ENCODE measurements at places on chromosomes 1 and 21.

DNA sequence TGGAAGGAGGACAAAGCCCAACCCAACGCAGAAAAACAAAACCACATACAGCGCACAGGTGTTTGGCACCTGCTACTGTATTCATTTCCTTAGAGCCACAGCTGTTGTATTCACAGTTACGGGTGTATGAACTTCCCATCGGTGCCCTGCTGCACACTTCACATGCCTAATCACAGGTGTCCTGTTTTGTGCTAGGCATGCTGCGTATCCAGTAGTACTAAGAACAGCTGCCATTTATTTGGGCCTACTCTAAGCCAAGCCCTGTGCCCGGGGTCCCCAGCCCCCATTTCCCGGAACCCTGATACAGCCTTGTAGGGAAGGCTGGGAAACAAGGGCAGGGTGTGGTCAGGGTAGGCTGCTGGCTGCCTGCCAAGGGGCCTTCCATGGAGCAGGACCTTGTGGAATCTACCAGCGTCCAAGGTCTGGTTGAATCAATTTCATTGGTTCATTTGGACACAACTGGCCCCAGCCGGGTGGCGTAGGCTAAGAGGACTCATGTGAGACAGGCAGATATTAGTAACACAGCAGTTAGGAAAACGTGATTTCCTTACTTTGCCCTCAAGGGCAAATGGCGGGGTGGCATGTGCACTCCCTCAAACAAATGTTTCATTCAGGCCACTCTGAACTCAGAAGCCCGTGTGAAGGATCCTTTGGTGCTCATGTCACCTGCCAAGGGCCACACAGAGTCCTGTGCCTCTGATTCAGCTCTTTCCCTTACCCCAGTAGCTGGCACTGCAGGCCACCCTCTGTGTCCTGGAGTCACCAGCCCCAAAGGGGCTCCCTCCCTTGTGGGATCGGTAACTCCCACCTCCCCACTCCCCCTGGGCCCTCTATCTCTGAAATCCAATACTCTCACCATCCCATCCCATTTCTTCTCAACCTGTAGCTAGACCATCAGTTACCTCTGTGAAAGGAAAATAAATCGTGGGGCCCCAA, 986 bp upstream of the RNF186 start:
- DNase-seq, result no peak

DNA sequence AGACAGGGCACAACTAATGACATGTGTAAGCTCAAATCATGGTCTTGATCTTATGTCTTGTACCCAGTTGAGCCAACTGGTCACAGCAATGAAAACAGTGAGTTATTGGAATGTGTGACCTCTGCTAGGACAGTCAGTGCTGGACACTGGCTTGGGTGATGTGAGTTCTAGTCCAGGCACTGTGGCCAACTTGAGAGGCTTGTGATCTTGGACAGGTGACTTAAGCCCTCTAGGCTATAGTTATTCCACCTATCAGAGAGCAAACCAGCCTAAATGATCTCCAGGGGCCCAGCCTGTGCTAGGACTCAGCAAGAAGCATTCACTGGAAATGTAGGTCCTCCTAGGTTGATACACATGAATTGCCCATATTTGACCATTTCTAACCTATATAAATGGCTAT, 1.1 kb downstream of the KCNE2 start:
- no peak for DNase-seq

DNA sequence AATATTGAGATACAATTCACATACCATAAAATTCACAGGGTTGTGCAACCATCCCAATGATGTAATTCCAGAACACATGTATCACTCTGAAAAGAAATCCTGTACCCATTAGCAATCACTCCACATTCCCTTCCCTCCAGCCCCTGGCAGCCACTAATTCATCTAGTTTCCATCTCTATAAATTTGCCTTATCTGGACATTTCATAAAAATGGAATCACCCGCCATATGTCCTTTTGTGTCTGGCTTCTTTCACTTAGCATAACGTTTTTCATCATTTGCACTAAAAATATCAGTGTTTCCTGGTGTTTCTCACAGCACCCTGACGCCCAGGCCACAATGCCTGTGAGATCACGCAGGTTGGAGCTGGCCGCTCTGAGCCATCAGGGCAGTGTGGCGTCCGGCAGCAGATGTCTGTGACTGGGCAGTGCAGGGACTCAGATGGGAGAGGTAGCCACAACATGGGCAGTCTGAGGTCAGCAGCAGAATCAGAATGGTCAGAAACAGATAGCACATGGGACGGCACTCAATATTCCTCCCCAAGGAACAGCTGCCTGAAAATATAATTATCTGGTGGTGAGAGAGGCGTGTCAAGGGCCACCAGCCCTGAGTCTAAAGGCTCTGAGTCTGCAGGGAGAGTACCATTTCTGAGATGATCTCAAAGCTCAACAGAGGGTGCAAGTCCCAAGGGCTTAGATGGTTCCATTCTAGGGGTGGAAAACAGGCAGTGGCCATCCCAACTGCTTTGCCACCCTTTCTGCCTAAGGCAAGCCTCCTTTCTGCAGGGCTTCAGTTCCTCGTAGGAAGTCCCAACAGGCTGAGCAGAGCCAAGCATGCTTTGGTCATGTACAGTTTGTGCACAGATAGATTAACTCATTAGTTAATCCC, 129.4 kb upstream of the EDN2 start:
- DNase-seq, result no peak

DNA sequence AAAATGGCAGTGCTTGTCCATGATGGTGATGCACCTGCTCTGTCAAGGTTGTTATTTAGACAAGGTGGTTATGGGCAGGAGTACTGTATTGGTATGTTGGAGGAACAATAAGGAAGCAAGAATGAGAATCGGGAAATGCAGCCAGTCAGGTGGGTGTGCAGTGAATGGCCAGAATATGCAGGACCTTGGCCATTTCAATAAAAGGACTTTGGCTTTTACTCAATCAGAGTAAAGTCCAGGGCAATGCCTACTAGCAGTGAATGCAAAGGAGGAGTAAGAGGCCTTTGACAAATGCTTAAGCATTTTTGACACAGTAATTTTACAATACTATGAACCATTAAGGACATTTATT, 2.4 kb upstream of the CHML start:
- DNase-seq, result no peak

DNA sequence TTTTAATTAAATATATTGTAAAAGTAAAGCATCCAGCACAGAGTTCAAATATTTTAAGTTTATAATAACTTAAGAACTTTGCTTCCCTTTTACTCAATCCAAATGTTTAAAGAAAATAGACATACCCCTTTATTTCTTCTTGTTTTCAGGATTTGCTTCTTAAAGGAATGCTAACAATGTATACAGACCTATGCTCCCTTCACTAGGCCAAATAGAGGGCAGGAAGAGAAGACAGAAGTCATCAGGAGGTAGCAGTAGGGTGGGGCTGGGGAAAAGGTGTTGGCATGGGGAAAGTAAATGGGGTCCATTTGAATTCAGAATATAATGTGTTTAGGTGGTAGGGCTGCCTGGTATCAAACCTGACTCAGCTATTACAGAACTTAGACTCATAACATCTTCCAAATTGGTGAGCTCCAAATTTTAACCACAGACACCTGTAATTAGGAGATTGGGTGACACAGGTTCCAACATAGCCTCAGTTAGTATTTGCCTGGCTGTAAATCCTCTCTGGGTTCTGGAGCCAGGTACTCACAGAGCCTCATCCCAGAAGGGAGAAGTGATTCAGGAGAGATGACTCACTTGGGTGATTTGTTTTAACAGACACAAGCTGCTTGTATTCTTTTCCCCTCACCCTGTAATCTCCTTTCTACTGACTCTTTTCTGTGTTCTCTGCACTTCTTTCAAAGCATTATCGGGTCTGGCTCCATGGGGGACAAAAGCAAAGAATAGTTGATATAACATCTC, 60.1 kb upstream of the DUSP10 start:
- no peak for DNase-seq

DNA sequence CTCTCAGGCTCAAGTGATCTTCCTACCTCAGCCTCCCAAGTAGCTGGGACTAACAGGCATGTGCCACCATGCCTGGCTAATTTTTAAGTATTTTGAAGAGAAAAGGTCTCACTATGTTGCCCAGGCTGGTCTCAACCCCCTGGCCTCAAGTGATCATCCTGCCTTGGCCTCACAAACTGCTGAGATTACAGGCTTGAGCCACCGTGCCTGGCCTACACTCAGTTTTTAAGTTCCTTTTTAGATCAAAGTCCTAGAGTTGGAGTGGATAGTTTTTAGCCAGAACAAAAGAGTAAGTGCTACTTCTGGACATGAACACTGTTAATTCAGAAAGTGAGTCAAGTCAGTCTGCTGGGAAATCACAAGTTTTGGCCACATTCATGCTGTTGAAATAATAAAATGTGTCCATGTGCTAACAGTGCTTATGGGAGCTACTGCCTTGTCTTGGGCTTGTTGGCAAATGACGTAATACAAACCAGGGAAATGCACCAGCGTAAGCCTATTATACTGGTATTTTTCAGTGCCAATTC, 84.2 kb downstream of the NDUFS5 start:
- no peak for DNase-seq

GRCh38 chr1:118773656-118774055, 214.5 kb downstream of the TBX15 start:
- DNase-seq, result no peak

DNA sequence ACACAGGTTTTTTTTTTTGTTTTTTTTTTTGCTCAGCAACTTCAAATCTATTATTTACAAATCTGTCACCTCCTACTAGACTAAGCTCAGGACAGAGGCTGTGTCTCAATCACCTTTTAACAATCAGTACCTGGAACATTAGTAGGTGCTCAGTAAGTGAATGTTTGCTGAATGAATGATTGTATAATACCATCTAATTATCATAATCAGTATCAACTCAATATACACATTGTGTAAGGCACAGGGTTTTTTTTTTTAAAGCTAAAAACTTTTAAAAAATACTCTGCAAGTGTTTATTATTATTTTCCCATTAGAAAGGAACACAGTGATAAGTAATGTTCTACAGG, 9.2 kb downstream of the ERRFI1 start:
- DNase-seq, result no peak

All from stimulated activated CD8-positive, alpha-beta memory T cell treated with anti-CD3 and anti-CD28 coated beads, Interleukin-15, amount 100 ng/mL, for 48 hours (primary cell).